ENCODE measurements at places on chromosomes 5 and 9.

DNA sequence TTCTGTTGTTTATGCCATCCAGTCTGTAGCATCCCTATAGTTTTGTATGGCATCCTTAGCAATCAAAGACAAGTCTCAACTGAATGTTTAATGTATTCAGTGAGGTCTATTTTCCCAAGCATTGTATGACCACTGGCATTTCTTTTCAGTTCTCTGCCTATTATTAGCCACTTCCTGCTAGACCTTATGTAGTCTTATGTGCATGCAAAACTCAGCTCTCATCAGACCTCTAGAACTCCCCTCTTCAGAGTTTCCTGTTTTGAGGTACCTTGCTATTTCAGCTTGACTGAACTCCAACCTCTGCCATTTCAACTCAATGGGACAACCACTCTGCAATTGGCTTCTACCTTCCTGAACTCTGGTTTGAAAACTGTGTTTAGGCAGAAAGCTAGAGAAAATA lies 113.2 kb downstream of the SLC25A46 start:
- no peak for DNase-seq

GRCh38 chr5:16489322-16489791 lies 23.8 kb upstream of the ZNF622 start:
- DNase-seq = no peak

- DNase-seq = no peak
These were observed 103.2 kb upstream of the LMX1B start for GRCh38 chr9:126510564-126510963.

GRCh38 chr9:113985968-113986585 lies 92.0 kb downstream of the AMBP start:
- no peak for DNase-seq
